ENCODE measurements at places on chromosomes 5 and 9.

DNA sequence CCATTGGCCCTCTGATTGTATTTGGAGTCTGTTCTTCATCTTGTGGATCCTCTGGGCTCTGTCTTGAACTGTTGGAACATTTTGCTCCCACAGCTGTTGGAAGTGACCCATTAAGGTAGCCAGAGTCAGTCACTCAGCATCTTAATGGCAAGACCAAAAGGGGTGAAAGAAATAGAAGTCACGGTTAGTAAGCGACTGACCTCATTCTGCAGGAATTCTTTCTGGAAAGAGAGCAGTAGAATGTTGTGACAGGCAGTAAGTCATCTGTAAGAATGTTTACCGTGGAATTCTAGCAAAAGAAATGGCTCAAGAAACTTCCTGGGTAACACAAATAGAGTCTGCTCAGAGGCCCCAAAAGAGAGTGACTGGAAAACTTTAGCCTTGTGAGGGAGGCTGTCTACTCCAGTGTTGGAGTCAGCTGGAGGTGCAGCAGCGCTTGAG lies 28.6 kb upstream of the TNC start:
- ATAC-seq: no peak

DNA sequence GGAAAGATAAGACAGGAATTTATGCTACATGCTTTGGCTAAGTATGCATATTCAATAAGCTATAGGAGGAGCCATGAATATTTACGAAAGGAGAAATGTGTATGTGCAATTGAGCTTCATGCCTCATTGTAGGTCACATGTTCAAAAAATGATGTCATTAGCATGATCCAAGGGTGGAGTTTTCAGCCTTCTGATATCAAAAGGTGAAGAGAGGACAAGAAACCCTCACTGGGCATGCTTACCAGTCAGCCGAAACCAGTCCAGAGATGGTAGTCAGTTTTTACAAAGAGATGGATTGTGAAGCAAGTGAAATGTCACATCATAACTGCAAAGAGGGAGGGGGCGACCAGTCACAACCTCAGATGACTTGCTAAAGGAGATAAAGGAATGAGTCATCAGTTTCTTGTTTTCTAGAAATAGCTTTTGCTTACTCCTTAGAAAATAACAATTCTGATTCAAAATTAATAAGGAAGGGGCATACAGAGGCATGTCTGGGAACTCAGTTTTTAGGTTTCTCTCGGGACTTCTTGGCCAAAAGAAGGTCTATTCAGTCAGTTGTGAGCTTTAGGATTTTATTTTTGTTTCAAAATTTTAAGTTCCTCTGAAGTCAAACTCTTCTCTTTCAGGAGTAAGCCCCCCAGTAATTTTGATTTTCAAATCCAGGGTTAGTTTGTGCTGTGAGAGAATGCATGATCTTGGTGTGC lies 1067.8 kb upstream of the EDIL3 start:
- no peak for ATAC-seq

- ATAC-seq: no peak
Observed at GRCh38 chr5:138645778-138646575, 70.8 kb upstream of the HSPA9 start.

GRCh38 chr9:20624201-20625002 lies 2.1 kb upstream of the MLLT3 start:
- no peak for ATAC-seq

DNA sequence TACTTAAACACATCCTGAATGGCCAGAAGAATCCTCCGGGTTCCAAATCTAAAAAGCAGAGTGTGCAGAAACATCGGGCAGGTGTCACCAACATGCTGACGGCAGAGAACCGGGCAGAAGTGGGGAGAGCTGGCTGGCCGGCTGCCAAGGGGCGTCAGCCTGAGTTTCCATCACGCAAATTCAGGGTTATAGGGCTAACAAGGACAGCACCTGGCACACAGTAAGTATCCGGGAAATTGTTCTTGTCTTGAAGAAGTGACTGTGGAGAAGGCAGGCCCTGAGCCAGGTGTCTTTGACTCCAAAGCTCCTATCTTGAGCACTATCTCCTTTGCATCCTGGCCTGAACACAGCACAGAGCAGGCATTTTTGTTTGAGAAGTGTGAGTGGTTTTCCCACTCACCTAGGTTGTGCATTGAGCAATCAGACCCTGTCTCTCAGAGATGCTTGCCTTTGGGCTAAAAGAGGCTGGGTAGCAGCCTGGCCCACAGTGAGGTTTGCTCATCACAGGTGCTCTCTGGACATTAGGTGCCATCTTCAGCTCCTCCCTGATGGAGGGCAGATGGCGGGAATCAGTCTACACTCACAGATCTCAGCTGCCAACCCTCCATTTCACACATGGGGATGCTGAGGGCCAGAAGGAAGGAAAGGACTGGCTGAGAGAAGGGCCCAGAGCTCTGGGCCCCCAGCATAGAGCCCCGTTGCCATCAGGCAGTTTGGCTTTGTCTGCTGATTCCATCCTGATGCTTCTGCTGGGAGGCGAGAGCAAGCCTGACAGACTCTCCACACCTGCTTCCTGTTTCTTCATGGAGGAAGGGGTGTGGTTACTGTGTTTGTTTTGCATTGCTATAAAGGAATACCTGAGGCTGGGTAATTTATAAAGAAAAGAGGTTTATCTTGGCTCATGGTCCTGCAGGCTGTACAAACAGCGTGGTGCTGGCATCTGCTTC lies 52.8 kb downstream of the WHRN start:
- no peak for ATAC-seq

DNA sequence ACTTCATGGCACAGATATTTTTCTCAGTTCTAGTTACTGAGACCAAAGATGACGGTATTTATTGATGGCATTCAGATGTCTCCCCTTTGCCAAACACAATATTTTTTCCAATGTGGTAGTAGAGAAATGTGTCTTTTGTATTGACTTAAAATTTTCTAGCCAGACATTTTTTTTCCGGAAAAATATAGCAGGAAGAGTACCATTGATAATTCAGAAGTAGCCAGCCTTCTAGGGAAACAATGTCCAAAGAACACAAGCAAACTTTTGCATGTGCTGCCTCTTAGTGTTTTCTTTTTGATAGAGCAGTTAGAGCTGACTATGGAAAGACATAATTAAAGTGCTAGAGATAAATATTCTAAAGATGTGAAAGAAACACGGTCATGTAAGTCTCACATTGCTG lies 231.4 kb downstream of the MARCHF11 start:
- ATAC-seq: no peak

DNA sequence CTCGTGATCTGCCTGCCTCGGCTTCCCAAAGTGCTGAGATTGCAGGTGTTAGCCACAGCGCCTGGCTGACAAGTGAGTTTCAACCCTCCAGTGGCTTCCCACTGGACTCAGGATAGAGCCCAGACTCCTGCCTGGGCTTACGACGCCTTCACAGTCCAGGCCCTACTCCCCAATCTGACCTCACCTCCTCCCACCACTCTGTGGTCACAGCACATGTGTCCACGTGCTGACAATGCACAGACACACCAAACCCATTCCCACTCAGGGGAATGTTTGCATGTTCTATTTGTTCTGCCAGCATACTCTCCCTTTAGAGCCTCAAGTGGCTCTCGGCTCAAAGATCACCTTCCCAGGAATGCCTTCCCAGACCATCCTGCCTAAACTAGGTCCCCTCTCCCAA lies 31.1 kb upstream of the TRIM14 start:
- no peak for ATAC-seq

DNA sequence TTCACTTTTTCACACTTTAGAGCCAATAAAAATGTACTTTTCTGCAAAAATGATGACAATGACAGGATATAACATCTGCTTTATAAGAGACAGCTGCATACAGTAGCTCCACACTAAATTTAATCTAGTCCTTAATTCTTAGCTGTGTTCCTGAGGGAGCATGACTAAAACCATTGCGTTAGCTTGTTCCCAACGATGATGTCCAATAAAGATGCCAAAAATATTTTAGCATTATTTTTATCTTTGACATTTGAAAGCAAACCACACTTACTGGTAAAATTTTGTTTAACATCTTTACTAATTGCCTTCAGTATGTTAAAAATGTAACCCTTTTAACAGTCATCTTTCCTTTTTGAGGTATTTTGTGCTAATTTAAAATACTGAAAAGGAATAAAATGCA lies 382.7 kb downstream of the CHSY3 start:
- ATAC-seq: no peak

DNA sequence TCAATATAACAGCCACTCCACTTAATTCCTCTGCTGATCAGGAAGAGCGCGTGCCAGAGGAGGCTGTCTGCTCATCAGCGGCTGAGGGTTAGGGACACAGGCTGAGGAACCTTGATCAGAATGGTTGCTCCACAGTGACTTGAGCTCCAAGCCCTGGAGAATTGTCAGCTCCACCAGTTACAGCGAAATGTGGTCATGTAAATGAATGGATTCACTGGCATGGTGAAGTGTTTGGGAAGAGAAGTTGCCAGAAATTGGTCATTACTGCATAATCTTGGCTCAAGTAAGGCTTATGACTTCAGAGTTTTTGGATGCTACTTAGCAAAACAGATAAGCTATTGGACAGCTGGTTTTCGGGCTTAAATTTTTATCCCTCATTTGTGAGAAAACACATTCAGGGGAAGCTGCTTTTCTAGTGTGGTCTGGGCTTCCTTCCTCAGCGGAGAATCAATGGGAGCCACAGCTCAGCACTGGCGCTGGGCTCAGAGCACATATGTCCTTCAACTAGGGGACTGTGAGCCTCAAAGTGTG lies 65.0 kb downstream of the PRRT1B start:
- ATAC-seq: no peak

DNA sequence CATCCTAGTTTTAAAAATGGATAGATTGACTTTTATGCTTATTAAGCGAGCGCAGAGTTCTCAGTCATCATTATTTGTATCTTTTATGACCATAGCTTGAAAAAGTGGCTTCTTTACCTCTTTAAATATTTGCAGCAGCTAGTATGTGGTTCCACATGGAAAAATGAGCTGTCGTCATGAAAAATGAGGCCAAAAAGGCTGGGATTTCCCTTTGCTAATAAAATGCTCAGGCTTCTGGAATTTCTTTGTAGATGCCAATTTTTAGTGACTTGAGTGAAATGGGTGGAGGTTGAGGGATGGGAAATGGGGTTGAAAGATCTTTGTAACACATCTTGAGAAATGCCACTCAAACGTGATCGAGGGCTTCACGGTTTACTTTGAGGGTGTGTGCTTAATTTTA lies 35.2 kb downstream of the RAI14 start:
- no peak for ATAC-seq

- ATAC-seq: no peak
Observed at GRCh38 chr5:20109326-20109725, 121.3 kb upstream of the CDH18 start.

- no peak for ATAC-seq
Observed at GRCh38 chr9:93944011-93944410, 11.1 kb downstream of the BARX1 start.

DNA sequence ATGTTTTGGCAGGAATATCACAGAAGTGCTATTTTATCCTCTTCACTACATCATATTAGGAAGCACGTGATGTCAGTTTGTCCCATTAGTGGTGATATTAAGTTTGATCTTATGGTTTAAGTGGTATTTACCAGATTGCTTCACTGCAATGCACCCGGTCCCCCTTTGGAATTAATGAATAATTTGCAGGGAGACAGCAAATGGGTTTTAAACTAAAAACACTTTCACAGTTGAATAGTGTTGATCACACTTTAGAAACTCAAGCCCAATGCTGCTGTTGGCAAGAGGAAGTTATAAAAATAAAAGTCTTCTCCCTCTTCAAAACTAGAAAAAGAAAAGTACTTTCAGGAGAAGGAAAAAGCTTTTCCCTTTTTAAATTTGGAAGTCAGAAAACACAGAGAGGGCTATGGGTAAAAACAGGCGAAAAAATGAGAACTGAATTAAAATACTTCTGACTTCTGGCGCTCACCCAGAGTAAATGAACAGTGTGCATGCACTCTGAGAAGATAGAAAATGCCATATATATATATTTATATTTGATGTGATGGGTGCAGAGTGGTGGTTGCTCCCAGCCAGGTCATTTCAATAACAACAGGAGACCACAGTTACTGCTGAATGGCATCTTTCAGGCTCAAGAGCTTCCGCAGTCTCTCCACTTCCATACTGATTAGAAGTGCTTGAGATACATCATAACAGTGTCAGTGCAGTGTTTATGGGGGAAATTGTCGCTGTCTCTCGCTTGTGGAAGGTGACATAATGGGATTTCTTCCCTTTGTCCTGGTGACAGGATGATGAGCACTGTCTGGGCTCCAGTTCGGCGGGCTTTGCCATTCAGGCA lies 278.0 kb downstream of the ZSWIM6 start:
- ATAC-seq: no peak

DNA sequence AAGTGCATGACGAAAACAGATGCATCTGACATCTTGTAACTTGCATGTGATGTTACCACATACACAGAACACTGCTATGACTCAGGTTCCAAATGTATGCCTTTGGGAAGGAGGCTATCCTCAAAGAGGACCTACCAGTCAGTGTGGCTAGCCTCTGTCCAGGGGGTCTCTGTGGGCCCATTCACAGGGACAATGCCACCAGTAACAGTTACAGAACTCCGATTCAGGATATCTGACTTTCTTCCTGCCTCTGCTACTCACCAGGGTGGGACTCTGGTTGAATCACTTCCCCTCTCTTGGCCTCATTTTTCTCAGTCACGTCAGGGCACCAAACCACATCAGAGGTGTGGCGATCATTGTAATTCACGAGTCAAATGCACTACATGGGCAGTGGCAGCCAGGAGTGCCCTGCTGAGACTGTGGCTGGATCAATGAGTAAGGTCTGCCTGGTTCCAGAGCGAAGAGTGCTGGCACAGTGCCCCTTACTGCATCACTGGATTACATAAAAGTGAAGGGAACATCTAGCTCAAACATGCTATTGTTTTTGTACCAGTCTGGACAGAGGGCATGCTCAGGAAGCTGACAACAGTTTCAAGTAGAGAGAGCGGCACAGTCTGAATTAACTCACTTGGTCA lies 13.2 kb downstream of the ATOX1 start:
- ATAC-seq: peak; percentile 95

DNA sequence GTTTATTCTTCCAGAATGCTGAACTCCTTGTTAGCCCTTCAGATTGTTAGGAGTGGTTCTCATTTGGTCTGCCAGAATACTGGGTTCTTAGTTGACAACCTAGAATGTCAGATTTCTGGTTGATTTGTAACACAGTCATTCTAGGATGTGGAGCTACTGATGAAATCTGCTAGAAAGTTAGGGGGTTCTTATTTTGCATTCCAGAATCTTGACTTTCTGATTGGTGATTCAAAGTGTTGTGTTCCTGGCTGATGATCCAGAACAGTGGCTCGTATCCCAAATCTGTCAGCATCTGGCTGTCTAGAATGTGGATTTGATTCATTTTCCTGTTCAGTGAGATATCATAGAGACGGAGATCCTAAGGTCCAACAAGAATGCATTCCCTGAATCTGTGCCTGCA lies 21.9 kb downstream of the PTGS1 start:
- no peak for ATAC-seq

DNA sequence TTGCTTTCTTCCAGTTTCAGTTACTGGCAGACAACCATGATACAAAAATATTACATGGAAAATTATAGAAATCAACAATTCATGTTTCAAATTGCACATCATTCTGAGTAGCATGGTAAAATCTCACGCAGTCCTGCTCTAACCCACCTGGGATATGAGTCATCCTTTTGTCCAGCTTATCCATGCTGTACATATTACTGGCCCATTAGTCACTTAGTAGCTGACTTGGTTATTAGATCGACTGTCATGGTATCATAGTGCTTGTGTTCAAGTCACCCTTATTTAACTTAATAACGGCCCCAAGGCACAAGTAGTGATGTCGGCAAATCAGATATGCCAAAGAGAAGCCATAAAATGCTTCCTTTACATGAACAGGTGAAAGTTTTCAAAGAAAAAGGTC lies 41.2 kb downstream of the NADK2 start:
- peak; percentile 65 for ATAC-seq
